ENCODE measurements at places on chromosomes 1 and 21. TPM values are rescaled to one million over a fixed set of nuclear protein-coding genes. Genes with fewer than 3 reads are reported as not detected.

Gene COL11A1
- not detected for total RNA-seq

Gene F13B
- not detected for total RNA-seq

Gene PRXL2B
- 27.9 TPM for total RNA-seq

GRCh38 chr21:16438761-16439160 lies 709.0 kb downstream of the USP25 start:
- DNase-seq, result no peak

DNA sequence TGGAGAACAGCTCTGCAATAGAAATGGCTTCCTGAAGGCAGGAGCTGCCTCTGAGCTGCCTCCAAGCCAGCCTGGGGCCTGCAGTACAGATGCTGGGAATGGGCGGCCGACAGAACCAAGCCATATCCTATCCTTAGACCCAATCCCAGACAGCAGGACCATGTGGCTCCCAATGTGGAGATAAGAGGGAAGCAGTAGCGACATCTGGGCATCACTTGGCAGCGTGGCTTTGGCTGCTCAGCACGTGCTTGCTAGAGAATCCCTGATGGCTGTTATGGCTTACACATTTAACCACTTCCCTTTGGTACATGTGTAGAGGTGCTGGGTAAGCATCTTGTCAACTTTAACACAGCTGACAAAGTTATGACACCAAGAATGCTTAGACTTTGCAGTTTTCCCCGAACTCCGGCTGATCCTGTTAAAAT lies 87.7 kb downstream of the MAN1C1 start:
- no peak for DNase-seq

DNA sequence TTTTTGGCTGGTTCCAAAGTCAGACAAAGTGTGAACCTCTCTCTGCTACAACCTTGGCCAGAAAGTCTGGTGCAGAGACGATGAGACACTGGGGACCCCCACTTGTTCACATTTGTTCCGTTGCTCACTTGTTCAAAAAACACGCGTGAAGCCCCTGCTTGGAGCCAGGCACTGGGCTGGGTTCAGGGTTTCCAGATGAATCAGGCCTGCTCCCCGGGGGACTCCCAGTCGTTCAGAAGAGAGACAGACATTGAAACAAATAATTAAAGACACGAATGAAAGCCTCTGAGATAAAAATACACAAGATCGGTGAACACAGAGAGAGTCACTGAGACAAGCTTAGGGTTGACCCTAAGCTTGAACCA lies 101.5 kb upstream of the RUNX3 start:
- no peak for DNase-seq

DNA sequence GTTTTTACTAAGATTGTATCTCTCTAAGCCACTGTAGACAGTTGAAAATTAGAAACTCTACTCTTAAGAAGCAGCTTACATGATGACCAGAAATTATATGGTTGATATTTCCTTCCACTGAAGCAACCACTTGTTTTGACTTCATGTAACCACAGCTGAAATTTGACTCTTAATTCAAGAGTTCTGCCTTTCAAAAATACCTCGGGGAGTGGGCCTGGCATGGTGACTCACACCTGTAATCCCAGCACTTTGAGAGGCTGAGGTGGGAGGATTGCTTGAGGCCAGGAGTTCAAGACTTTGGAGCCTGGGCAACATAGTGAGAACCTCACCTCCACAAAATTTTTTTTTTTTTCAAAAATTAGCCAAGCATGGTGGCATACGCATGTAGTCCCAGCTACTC lies 4.3 kb downstream of the AMPD1 start:
- no peak for DNase-seq

DNA sequence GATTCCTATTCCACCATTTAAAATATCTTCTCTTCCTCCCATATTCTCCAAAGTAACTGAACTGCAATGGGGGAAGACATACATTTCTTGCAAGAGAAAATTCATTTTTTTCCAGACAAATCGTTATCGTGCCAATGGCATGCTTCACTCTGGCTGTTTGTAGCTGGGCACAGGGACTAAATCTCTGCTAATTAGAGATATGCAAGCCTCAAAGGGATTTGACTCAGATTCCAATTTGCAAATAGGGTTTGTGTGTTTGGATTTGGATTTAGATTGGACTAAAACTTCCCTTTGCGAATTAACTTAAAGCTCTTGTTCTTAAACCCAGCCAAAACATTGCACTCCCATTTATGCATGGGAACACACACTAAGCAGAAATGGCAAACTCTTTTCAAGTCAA lies 276.2 kb upstream of the DUSP10 start:
- no peak for DNase-seq

GRCh38 chr1:159829822-159830465 lies 3.3 kb downstream of the SLAMF8 start:
- DNase-seq, result no peak

Data from B cell (primary cell).